Right lobe of liver (tissue), 6 donors: ENCODE measurements at places on chromosomes 16 and 17. TPM values are rescaled to one million over a fixed set of nuclear protein-coding genes. Genes with fewer than 3 reads are reported as not detected.

DNA sequence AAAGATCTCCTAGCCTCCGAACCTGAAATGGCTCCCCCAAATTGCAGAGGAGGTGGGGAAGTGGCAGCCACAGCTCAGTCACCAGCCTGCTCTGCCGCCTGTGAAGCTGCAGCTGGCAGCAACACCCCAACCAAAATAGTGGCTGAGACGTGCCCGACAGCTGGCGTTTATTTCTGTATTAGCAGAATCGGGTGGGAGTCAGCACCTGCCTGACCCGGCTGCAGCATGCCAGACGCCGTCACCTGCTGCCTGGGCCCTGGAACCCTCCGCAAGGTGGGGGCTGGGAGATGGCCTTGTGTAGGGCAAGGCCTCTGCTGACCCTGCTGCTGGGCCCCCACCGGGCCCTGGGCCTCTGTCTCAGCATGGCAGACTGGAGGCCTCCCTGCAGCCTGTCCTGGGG is 17.5 kb upstream of the PABPN1L start:
- no peaks in the 10 kb centered on the region for H3K4me1 ChIP-seq
- H3K36me3 ChIP-seq, result no peaks in the 10 kb centered on the region
- DNase-seq, result no peak
- no peak overlapping the region for H3K4me3 ChIP-seq
- no peaks in the 10 kb centered on the region for H3K27me3 ChIP-seq

The TBX6 gene
- total RNA-seq, result 0.37 TPM

The WFIKKN1 gene
- total RNA-seq, result 0.51 TPM

The RNF43 gene
- 5.8 TPM for total RNA-seq

The SLC52A1 gene
- 0.13 TPM for total RNA-seq

DNA sequence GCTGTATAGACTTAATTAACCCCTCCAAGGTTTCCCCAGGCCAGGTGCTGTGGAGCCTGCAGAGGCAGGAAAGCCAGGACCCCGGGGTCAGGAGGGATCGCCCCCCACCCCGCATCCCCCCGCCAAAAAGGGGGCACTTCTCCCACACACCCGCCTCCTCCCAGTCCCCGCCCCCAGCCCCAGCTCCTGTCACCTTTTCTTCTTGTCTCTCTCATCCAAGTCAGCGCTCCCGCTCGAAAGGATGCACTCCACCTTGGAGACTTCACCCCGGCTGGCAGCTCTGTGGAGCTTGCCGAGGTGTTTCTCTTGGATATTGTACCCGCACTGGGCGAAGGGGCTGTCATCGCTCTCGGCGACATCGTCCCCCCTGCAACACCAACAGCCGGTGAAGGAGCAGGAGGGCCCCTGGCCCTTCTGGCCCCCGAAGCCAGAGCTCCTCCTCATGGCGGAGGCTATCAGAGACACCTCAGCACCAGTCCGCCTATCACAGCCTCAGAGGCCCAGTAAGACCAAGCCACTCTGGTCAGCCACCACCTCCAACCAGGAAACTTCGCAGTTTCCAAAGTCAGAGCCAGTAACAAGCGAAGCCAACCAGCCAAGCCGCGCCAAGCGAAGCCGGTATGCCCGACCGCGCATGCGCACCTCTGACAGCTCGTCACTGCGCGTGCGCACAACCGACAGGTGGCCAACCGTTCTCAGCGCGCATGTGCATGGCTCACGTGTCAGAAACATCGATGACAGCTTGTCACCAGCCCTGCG is 52.5 kb downstream of the SHCBP1 start:
- H3K4me1 ChIP-seq, result no peaks in the 10 kb centered on the region
- no peaks in the 10 kb centered on the region for H3K27me3 ChIP-seq
- no peak overlapping the region for H3K27ac ChIP-seq

DNA sequence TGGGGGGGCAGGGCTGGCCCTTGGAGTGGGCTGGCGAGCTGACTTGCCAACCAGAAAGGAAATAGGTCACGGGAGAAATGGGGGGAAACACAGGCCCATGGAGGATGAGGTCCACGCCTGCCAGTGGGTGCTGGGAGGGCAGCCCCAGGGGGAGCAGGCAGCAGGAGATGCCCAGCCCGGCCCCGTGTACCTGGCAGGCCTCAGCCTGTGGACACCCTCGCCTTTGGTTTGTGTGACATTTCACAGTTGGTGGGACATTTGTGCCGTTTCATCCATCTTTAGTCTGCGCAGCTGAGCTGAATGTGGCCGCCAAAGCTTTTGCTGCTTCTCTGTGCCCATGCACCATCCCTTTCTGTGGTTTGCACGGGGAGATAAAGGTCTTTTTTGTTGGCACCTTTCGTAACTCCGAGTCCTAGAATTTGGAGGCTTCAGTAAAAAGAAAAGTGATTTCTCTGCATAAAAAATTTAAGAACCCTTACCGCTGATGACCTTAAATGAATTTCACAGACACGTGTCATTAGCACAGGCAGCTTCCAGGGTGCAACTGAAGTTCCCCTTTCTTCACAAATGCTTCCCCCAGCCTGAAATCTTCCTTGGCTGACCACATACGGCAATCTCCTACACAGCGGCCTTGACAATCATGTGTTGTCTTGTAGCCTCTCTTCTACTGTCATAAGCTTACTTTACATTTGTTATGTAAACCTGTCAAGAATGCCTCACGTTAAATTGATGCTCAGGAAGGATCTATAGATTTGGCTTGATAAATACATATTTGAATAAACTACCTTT is 193.6 kb downstream of the RPTOR start:
- DNase-seq, result no peak
- no peaks in the 10 kb centered on the region for H3K4me1 ChIP-seq
- H3K27ac ChIP-seq, result no peak overlapping the region

The KCNH6 gene
- total RNA-seq, result not detected

- H3K4me1 ChIP-seq, result no peaks in the 10 kb centered on the region
- H3K27ac ChIP-seq, result no peak overlapping the region
- no peaks in the 10 kb centered on the region for H3K27me3 ChIP-seq
- no peak for DNase-seq
- no peak overlapping the region for H3K4me3 ChIP-seq
These were observed 146.0 kb downstream of the CDH11 start for GRCh38 chr16:64975821-64976220.

The KRT40 gene
- total RNA-seq, result not detected

- H3K27me3 ChIP-seq, result no peaks in the 10 kb centered on the region
- H3K4me3 ChIP-seq, result no peak overlapping the region
- DNase-seq, result no peak
- no peaks in the 10 kb centered on the region for H3K4me1 ChIP-seq
- H3K36me3 ChIP-seq, result no peaks in the 10 kb centered on the region
These were observed 852.1 kb downstream of the CDH11 start for GRCh38 chr16:64269756-64270155.

DNA sequence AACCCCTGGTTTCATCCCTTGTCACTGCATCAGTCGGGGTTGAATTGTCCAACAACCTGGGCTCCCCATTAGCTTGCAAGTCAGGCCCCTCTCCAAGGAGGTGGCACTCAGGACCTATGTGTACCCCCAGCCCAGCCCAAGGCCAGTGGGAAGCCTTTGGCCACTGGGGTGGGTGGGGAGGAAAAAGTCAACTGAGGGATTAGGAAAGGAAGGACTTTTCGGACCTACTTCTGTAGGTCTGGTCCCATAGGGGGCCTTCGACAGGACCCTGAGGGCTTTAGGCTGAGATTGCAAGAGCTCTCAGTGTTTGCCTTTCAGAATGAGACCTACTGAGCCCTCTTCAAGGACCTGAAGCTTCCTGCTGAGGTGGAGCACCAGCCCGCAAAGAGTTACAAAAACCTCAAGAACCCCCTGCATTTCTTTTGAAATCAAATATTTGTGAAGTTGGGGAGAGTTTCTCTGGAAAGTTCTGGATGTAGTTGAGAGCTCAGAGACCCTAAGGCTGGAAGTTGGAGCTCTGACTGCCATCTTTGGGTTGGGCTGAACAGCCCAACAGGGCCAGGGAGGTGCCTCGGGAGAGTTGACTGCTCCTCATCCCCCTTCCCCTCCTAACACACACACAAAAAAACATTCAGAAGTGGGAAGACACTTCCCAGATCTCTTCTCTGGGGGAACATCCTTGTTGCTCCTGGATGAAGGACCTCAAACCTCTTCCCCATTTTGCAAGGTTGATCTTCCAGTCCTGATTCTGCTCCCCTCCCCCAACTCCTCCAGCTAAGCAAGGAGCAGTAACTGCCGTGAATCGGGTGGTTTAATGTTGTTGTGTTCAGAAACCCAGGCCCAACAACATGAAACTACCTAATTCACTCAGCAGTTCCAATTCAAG is 5.8 kb upstream of the HOXB9 start:
- H3K4me1 ChIP-seq, result no peaks in the 10 kb centered on the region
- no peak for DNase-seq
- H3K36me3 ChIP-seq, result no peaks in the 10 kb centered on the region
- no peak overlapping the region for H3K4me3 ChIP-seq

- no peaks in the 10 kb centered on the region for H3K4me1 ChIP-seq
- H3K4me3 ChIP-seq, result no peak overlapping the region
- H3K27ac ChIP-seq, result no peak overlapping the region
- H3K27me3 ChIP-seq, result no peaks in the 10 kb centered on the region
- DNase-seq, result no peak
These were observed 170.2 kb downstream of the HS3ST3B1 start for GRCh38 chr17:14471052-14471451.

GRCh38 chr17:10156599-10156947 is 41.8 kb downstream of the GAS7 start:
- DNase-seq, result no peak
- H3K27ac ChIP-seq, result peak overlapping the region; percentile 18
- H3K4me3 ChIP-seq, result no peak overlapping the region
- H3K4me1 ChIP-seq, result no peaks in the 10 kb centered on the region

The OSBPL7 gene
- total RNA-seq, result 2.2 TPM

DNA sequence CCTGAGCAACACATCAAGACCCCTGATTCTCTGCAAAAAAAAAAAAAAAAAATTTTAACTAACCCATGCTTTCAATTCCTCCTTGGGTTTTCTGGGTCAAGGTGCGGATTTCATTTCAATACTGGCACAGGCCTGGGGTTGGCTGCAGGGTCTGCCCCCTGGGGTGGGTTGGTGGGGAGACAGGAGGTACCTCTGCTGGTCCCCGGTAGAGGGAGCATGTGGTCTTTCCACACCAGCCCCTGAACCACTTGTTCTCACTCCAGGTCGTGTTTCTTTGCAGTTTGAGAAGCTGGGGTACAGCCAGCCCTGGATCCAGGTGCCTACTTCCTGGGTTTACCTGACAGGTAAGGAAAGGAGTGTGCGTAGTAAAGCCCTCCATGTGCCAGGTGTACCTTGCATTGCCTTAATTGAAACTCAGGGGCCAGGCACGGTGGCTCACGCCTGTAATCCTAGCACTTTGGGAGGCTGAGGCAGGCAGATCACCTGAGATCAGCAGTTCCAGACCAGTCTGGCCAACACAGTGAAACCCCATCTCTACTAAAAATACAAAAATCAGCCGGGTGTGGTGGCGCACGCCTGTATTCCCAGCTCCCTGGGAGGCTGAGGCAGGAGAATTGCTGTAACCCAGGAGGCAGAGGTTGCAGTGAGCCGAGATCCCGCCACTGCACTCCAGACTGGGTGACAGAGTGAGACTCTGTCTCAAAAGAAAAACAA is 21.8 kb downstream of the SDR42E2 start:
- DNase-seq, result no peak
- H3K36me3 ChIP-seq, result no peaks in the 10 kb centered on the region
- H3K4me3 ChIP-seq, result no peak overlapping the region
- no peak overlapping the region for H3K27ac ChIP-seq
- no peaks in the 10 kb centered on the region for H3K4me1 ChIP-seq

GRCh38 chr16:10093576-10093975 is 88.7 kb downstream of the GRIN2A start:
- H3K4me1 ChIP-seq, result no peaks in the 10 kb centered on the region
- no peaks in the 10 kb centered on the region for H3K36me3 ChIP-seq
- no peak for DNase-seq
- H3K27ac ChIP-seq, result no peak overlapping the region

The NPIPA1 gene
- 33.8 TPM for total RNA-seq

DNA sequence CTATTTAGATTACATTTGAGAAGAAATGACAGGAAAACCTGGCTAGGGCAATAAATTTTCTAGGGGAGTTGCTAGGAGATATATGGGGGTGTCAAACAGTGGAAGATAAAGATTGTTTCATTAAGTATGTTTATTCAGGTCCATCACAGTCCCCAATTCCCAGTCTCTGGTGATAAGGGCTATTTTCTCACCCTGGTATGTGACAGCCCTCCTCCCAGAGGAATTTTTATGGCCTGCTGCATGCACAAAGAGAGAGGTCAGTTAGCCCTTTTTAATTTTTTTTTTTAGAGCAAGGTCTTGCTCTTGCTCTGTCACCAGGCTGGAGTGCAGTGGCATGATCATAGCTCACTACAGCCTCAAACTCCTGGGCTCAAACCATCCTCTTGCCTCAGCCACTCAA is 53.6 kb upstream of the ATF7IP2 start:
- no peaks in the 10 kb centered on the region for H3K27me3 ChIP-seq
- peaks cover 33% of the 10 kb centered on the region for H3K4me1 ChIP-seq

DNA sequence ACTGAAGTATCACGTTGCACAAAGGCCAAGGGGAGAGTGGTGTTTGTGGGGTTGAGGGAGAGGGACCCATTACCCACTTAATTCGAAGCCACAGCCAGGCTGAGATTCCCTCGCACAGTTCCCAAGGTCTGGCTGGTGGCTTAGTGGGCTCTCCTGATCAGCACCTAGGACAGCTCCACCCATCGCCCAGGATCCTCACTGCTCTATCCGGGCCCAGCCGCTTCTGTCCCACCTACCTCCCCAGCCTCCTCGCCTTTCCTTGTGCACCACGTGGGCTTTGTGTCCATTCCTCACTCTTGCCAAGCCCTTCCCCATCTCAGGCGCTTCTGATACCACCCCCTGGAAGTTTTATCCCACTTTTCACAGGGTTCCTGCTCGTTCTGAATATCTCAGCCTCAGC is 163.5 kb downstream of the CCT6B start:
- H3K4me3 ChIP-seq, result no peak overlapping the region
- H3K27me3 ChIP-seq, result no peaks in the 10 kb centered on the region
- H3K27ac ChIP-seq, result no peak overlapping the region
- H3K36me3 ChIP-seq, result no peaks in the 10 kb centered on the region

The USP32 gene
- 24.8 TPM for total RNA-seq

The CBFA2T3 gene
- 5.3 TPM for total RNA-seq

- no peak overlapping the region for H3K27ac ChIP-seq
- H3K36me3 ChIP-seq, result no peaks in the 10 kb centered on the region
- DNase-seq, result no peak
- H3K27me3 ChIP-seq, result no peaks in the 10 kb centered on the region
These were observed 9.4 kb downstream of the WNT3 start for GRCh38 chr17:46809110-46809571.
